Ascending aorta (tissue), 2 donors: ENCODE measurements at places on chromosomes 6 and 20.

DNA sequence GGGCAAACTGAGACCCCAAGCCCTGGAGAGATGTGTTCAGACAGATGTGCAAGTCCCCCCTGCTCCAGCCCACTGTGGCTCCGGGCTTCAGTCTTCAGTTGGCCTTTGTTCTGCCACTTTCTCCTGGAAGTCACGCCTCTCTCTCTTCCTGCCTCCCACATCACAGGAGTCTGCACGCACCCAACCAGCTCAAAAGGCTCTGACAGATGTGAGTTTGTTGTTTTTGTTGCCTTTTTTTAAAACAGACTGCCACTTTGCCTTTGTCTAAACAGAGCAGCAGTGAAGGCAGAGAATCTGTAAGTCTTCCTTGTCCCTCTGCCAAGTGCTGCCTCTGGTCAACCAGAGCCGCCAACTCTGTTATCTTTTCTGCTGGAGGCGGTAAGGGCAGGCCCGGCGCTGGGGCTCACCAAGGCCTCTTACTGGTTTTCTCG, 149.7 kb downstream of the TFAP2C start:
- DNase-seq = no peak

DNA sequence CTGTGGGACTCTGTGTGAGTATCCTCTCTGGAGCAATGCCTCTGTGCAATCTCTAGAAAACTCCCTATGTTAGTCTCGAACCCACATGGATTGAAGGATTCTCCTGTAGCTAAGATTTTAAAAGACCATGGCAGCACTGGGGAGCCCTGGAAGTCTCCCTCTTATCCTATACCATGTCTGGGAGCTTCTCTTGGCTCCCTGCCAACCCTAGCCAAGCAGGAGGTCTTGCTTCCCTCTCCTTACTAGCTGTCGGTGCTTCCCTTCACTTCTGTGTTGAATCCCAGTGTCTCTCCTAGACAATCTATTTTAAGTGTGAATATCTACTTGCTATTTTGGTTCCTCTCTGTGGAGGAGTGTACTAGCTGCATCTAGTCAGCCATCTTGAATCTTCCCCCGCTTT, 118.8 kb upstream of the NRN1 start:
- DNase-seq = no peak

DNA sequence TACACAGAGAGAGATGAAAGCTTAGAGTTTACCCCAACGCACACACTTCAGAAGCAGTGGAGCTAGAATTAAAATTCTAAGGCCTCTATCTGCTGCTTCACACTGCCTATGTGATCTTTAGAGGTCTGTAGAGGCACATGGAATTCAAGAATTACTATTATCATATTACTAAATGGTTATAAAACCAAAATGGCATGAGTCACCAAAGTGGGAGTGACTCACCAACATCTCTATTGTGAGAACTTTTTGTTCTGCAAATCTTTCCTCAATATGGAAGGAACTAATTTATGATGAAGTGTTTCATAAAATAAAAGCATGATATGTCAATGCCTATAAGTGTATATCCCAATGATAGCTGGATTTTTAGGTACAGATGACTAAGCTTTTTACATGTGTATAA, 28.5 kb upstream of the TMEM244 start:
- no peak for DNase-seq

- no peak for DNase-seq
Observed at GRCh38 chr6:67121115-67121514, 1414.1 kb upstream of the EYS start.

GRCh38 chr6:8321671-8322404, 113.5 kb downstream of the SLC35B3 start:
- DNase-seq = no peak

GRCh38 chr6:111458670-111459232, 24.3 kb downstream of the REV3L start:
- no peak for DNase-seq

DNA sequence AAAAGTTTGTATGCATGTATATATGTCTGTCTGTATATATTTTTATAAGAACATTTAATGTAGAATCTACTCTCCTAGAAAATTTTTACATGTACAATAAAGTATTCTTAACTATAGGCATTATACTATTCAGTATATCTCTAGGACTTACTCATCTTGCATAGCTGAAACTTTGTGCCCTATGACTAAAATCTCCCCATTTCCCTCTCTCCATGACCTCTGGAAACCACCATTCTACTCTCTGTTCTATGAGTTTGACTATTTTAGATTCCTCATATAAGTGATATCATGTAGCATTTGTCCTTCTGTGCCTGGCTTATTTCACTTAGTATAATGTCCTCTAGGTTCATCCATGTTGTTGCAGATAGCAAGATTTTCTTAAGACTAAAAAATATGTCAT, 205.1 kb upstream of the SMLR1 start:
- no peak for DNase-seq

GRCh38 chr6:138431256-138432062, 27.4 kb downstream of the HEBP2 start:
- DNase-seq = no peak

- DNase-seq = no peak
Observed at GRCh38 chr20:24017458-24017755, 28.8 kb upstream of the GGTLC1 start.

DNA sequence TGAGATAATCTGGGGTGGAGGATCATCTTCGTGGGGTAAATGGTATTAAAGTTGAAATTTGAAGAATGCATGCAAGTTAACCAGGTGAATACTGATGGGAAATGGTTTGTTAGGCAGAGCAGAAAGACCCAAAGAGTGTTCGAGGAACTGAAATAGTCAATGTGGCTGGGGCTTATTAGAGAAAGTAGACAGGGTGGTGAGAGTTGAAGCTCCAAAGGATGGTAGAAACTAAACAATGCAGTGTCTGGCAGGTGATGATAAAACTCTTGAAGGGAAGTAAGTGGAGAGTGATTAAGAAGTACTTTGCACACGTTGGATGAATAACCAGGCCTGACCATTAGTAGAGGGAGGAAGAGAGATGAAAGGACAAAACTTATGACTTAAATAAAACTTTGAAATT, 39.8 kb upstream of the CENPW start:
- DNase-seq = no peak

- no peak for DNase-seq
Observed at GRCh38 chr20:48681201-48681872, 146.5 kb downstream of the PREX1 start.

DNA sequence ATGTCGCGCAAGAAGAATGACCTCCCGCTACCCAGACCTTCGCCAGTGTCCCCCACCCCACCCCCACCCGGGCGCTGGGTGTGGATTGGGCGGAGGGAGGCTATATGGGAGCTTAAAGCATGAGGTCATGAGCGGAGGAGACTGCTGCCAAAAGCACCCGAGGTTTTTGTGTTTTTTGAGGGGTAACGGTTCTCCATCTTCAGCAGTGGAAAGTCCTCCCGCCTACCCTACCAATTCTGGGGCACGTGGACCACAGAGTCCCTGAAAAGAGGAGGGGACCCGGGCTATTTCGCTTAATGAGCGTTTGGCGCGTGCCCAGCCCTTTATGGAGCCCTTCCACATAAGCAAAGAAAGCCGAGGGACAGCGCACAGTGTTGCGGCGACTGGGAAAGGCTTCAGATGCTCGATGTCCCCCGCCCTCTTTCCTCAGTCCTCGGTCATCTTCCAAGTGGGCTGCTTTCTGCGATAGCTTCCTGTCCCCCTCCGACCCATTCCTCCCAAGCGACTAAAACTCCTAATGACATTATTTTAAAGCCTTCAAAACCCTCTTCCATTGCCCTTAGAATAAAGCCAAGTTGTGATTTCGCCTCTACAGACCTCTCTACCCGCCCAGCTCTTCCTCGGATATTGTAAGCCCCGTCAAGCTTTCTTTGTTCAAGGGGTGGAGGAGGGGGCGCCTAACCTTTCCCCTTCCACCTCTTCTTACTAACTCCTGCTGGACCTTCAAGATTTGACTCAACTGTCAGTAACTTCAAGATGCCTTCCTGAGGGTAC, 2.1 kb upstream of the TRERF1 start:
- no peak for DNase-seq

- no peak for DNase-seq
Observed at GRCh38 chr20:18077157-18077556, 19.4 kb upstream of the OVOL2 start.

DNA sequence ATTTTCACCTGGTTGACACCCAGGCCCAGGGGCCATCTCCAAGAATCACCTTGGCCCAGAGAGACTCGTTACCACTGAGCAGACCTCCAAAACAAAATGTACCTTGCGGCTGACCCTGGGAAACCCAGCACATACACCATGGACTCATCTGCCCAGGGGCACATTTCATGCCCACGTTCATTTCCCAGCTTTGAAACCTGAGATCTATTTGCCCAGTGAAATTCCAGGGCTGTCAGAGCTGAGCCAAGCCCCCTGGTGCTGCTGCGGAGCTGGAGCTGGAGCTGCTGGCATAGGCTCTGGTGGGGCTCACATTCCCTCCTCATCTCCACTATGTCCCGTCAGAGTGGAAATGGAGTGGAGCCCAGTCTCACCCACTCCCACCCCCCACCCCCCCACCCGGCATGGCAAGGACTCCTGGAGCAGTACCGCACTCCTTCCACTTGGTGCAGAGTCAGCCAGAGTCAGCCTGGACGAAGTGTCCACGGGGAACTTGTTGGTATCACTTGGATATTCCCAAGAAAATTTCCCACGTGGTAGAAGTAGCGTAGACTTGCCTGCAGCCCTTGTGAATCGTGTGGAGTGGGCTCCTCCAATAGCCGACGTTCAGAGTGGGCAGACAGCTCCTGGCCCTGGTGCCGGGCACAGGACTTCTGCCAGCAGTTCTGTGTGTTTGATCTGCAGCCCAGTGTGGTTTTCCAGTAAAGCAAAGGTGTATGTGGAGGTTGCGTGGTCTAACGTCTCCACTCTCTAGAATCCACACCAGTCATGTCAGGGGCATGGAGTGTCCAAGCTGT, 18.1 kb upstream of the OSER1 start:
- no peak for DNase-seq

DNA sequence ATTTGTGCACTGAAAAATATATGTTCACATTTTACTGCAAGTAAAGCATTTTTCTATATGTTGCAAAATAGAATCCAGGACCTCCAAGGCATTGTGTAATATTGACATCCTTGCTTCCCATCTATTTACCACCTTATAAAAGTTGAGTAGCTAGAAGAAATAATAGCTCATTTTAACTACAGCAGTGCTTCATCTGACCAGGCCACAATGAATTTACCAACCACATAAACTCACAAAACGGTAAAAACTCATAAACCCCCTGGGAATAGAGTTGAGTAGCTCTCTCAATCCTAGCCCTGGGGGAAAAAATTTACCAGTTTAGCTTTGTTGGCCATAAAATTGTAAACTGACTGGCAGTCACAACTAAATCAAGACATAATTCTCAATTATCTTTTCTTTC, 3.9 kb downstream of the ATXN1 start:
- DNase-seq = no peak
